ENCODE measurements at places on chromosomes 12 and 14. TPM values are rescaled to one million over a fixed set of nuclear protein-coding genes. Genes with fewer than 3 reads are reported as not detected.

The FAM186B gene
- not detected for polyA plus RNA-seq

The PRKD1 gene
- polyA plus RNA-seq: not detected

The WNT1 gene
- 2.3 TPM for polyA plus RNA-seq

- no peak for DNase-seq
These were observed 7.5 kb upstream of the TRHDE start for GRCh38 chr12:72264548-72265175.

- no peak for DNase-seq
These were observed 225.4 kb upstream of the KITLG start for GRCh38 chr12:88805692-88806091.

GRCh38 chr12:72141381-72141780 lies 130.8 kb upstream of the TRHDE start:
- DNase-seq: no peak
